Progenitor cell of endocrine pancreas (in vitro differentiated cells): ENCODE measurements at places on chromosomes 3 and 15.

GRCh38 chr3:185992831-185993374 is 55.1 kb upstream of the TRA2B start:
- no peak for DNase-seq

DNA sequence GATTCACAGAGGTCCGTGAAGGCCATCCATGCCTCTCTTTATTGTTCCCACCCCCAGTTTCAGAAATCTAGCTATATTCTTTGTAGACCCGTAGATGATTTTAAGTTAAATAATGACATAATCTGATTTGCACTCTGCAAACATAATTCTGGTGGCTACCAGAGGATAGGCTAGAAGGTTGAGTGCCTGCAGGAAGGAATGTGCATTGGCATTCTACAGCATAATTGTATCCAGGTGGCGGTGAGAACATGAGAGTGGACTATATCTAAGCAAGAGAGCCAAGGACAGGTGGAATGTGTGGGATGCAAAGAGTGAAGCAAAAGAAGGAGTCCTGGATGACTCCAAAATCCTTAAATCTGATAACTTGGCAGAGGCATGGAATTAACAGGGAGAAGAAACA is 298.5 kb upstream of the MME start:
- DNase-seq, result no peak

- DNase-seq, result no peak
Observed at GRCh38 chr3:58351920-58352319, 19.2 kb downstream of the PXK start.

DNA sequence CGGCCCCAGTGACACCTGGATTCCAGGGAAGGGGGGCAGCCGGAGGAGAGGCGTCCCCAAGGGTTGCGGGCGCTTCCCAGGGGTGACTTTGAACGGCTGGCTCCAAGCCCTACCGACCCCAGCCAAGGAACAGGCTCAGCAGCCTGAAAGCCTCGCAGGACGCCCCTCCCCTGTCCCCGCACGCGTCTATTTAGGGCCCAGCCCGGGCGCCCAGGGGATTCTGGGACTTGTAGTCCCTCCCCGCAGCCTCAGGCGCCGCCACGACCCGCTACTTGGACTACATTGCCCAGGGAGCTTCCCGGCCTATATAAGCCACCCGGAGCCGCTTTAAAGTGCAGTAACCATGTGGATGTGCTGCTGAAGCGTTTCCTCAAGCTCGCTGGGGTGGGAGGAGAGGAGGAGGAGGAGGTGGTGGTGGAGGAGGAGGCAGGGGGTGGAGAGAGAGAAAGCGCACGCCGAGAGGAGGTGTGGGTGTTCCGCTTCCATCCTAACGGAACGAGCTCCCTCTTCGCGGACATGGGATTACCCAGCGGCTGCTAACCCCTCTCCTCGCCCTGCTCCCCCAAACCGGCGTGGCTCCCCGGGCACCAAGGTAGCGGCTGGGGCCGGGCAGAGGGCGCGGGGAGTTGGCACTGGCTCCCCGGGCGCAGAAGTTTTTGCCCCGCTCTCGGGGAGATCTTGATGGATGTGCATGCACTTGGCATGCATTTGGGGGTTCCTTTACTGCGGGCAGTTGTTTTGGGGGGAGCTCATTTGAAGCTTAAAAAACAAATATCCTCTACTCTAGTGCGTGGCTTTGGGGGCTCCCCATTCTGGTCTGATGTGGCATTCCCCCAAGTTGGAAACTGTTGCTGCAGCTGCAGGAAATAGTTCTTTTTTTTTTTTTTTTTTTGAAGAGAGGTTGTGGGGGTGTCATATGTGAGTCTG is at the start of gene ITPR1:
ITPR1 (plus strand) TSS at position 335 of the 927 bp plus-strand sequence. CDS start 23,144 bp downstream, outside the sequence.
- peak; percentile 98 for DNase-seq

GRCh38 chr3:160057331-160057730 is 68.7 kb downstream of the IL12A start:
- no peak for DNase-seq
